NCI-H2107 (cell line): ENCODE measurements at places on chromosomes 2 and 18.
A peak's percentile ranks its signal among the peaks of the same experiment; 100 is the strongest.

DNA sequence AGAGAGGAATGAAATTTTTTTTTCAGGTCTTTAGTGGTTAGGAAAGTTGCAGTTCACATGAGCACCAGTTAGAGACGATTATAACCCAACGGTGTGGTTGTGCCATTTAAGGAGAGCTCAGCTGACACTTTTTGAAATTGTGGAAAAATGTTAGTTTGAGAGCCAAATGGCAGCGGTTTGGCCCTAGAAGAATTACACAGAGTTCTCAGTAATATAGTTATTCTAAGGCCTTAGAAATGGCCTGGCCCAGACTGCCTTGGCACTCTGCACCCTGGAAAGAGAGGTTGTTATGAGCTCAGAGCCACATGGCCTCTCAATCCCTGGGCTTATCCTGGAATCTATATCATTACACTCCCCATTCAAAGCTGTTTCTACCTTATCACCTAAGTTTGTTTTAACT lies 117.4 kb downstream of the RHBDD1 start:
- no peak for DNase-seq

- peak; percentile 18 for DNase-seq
Measured at GRCh38 chr18:67132919-67133318, 383.6 kb downstream of the DSEL start.

DNA sequence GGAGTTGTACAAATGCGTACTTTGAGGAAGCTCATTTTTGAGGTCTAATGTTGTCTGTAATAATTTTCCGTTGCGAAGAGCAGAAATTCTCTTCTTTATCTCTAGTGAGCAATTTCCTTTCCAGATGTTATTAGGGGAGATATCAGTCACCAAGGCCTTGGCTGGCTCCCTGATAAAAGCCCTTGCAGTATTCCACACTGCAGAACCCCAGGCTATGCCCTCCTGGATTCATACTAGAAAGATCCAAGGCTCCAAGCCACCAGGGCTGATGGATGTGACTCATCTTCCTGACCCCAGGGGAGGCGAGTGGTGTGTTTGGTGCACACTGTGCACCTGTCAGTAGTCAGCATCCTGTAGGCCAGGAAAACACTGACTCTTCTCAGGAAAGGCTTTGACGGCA lies 34.7 kb downstream of the INO80C start:
- DNase-seq = no peak

DNA sequence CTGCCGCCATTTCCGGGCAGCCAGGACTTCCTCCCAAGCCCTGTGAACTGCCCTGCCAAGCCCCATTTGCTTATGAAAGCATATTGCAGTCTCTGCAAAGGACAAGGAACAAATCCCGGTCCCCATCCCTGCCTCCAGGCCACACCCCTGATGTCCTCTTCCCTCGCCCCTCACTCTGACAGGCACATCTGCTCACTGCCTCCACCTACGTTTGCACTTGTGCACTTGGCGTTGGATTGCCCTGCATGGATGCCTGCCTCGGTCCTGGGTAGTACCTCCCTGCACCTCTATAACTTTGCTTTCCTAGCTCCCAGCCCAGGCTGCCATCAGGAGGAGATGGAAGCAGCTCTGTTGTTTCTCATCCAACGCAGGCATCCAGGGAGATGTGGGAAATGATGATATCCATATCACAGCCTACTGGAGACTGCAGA lies 19.6 kb upstream of the RPL31 start:
- no peak for DNase-seq

DNA sequence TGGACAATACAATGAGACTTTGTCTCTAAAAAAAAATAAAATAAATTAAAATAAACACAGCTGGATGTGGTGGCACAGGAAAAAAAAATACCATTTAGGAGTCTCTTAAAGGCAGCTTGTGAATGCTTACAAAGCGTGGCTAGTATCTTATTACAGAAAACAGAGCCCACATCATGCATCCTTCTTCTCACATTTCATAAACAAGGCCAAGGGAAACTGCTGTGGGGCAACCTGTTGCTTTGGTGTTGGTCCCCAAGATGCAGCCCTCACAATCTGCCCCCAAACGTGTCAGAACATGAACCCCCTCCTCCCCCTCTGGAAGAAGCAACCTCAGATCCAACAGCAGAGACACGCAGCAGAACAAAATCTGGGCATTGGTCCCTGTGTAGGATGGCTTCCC lies 2.6 kb downstream of the SLC14A1 start:
- peak; percentile 77 for DNase-seq

GRCh38 chr2:68031542-68032160 lies 31.2 kb downstream of the C1D start:
- peak; percentile 26 for DNase-seq

DNA sequence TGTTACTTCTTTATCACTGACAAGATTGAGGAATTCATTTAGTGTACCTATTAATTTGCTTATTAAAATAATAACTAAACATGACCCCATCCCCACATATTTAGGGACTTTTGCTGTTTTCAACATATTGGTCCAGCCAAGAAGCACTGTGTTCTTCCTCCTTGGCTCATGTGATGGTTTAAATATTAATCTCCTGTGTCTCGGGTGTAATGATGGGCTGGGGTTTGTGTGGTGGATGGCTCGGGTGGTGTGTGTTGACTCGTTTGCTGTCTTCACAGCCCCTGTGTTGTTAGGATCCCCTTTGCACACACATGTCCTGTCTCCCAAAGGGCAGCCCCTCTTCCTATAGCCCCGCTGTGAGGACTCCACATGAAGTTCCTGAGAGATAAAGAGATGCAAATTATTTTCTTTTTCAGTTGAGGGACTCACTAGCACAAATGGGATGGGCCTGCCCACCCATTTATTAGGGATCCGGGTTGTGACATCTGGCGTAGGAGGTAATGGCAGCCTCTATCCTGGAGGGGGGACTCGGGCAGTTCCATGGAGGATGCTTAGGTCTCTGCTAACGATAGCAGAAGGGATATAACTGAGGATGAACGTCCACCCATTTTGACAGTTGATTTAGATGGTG lies 53.4 kb downstream of the FHOD3 start:
- DNase-seq = no peak

DNA sequence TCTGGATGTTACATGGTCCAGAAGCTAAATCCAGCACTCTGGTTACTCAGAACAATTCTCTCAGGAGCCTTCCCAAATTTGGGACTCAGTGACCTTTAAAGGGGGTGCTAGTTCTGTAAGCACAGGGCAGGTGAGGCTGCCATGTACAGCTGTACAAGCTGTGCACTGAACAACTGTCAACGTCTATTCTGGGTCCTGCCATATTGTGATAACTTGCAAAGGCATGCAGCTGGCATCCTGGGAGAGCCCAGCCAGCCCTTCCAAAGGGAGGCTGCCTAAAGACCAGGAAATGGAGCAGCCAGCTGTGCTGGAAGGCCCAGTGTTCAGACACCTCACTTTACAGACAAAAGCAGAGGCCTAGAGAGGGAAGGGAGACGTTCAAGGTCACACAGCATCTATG lies 204.8 kb downstream of the KLHL29 start:
- DNase-seq = no peak

GRCh38 chr2:73110168-73111072 lies 2.3 kb downstream of the RAB11FIP5 start:
- DNase-seq = no peak
